ENCODE measurements at places on chromosomes 7 and 10.

GRCh38 chr7:123747620-123748141 is 1.1 kb downstream of the WASL start:
- DNase-seq, result peak; percentile 73

GRCh38 chr10:98694014-98694413 is 247.3 kb upstream of the HPS1 start:
- DNase-seq, result peak; percentile 10

- peak; percentile 72 for DNase-seq
These were observed 44.0 kb upstream of the GRID1 start for GRCh38 chr10:86410542-86411124.

DNA sequence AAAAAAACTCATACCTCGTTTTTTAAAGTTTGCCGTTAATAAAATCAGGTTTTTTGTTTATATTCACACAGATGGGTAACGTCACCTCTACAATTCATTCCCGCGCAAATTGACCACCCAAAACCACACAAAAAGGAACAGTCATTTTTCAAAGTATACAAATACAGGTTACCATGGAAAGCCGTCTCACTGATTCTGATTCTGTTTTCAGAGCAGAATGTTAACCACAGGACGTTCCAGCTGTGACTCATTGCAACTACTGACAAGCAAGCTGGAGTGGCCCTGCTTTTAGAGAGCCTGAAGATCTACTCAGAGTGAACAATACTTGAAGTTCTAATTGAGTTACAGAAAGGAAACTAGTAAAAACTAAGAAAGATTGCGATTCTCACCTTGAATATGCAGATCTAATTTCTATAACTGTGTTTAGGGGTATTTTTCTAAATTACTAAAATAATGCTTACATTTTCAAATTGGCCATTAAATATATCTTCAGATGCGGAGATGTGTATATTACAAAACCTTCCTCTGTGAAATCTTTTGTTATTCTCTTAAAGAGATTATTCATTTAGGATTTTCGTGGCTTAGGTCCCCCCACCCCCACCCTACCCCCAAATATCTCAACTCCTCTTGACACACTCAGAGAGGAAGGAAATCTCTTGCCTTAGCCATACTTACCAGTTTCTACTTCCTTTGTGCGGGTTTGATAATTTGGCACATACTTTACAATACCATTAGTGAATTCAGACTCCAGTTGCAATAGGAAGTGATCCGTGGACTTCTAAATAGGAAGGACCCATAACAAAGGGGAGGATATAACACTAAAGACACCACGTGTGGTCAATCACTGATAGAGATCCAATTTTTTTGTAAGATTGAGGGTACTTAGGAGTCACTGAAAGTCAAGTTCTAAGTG is 106.0 kb downstream of the CUBN start:
- DNase-seq, result peak; percentile 100

- no peak for DNase-seq
These were observed 1.7 kb downstream of the MMP21 start for GRCh38 chr10:125773687-125774543.

- DNase-seq, result no peak
These were observed 28.1 kb upstream of the KNDC1 start for GRCh38 chr10:133131734-133132472.

DNA sequence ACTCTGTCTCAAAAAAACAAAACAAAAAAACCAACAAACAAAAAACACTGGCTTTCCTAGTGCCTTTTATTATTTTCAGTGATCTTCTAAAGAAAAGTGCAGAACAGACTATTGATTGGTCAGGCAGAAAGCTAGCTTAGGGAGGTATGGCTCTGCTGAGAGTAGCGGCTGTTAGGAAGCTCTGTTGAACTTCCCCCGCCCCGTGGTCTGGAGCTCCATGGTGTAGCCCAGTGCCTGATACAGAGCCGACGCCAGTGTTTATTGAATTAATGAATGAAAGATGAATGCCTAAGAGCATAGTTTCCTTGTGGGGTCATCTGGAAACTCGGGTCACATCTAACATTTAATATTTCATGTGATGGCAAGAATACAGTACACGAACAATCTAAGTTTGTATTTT is 90.5 kb upstream of the ARMC3 start:
- no peak for DNase-seq

DNA sequence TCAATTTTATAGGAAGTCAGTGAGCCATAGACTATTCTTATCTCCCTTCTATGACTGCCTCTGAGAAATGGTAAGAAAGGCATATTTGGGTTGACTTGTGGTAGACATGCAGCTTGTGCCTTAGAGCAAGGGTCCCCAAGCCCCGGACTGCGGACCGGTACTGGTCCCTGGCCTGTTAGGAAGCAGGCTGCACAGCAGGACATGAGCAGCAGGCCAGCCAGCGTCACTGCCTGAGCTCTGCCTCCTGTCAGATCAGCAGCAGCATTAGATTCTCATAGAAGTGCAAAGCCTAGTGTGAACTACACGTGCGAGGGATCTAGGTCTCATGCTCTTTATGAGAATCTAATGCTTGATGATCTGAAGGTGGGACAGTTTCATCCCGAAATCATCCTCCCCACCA is 180.6 kb downstream of the SND1 start:
- no peak for DNase-seq

- peak; percentile 79 for DNase-seq
These were observed 11.7 kb downstream of the NOBOX start for GRCh38 chr7:144391823-144392255.

Measured in GM23248 (cell line).